Sigmoid colon (tissue), 7 donors: ENCODE measurements at places on chromosomes 6 and 20. TPM values are rescaled to one million over a fixed set of nuclear protein-coding genes. Genes with fewer than 3 reads are reported as not detected.

C6orf15 gene
- not detected for total RNA-seq

ATP5F1E gene
- 45.3 TPM for total RNA-seq

KCNG1 gene
- total RNA-seq, result 5.3 TPM

DNA sequence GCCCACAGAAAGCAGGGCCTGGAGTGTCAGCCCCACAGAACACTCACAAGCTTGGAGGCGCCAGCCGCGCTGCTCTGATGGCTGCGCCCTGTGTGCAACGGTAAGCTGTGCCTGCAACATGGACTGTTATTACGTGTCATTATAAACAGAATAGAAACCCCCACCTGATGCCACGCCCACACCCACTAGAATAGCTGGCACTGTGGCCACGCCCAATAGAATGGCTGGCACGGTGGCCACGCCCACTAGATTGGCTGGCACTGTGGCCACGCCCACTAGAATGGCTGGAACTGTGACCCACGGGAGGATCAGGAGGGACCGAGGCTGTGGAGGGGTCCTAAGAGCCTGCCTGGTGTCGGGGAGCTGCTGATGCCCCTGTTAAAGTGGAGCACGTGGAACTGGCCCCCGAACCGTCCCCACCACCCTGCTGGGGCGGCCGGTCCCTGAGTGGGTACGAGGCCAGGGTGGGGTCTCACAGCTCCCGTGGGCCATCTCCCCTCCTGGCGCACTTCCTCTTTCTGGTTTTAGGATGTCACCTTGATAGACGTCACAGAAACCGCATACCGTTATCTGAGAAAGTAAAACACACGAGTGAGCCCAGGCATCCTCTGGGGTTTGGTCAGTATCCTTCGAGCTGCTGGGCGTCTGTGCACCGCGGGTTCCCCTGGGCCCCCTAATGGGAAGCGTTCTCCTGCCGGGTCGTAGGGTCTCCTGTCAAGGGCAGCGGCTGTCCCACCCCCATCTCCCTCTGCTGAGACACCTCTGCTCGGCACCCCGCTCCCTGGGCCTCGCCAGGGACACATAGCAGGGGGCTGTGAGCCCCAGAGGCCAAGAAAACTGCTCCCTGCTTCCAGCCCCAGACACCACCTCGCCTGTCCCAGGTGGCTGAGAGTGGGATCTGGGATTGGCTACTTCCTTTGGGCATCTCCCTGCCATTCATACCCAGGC lies 25.4 kb downstream of the SLC17A9 start:
- DNase-seq, result no peak

DNA sequence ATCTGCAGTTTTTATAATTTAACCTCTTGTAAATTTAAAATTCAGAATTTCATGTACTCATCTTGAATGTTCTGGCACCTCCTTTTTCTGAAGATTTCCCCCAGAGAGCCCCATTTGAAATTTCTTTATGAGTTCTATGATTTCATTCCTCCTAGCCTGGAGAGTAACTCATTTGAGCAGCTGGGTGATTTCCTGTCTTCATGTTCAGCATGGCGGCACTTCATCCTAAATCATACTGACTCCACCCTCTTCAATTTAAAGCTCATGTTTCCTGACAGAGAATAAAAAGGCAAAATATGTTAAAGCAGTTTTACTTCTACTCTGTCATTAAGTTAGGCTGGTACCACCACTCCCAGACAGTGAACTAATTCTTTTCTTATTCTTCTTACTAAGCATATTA lies 250.9 kb upstream of the POU3F2 start:
- no peak for DNase-seq
